ENCODE measurements at places on chromosomes 4 and X.

DNA sequence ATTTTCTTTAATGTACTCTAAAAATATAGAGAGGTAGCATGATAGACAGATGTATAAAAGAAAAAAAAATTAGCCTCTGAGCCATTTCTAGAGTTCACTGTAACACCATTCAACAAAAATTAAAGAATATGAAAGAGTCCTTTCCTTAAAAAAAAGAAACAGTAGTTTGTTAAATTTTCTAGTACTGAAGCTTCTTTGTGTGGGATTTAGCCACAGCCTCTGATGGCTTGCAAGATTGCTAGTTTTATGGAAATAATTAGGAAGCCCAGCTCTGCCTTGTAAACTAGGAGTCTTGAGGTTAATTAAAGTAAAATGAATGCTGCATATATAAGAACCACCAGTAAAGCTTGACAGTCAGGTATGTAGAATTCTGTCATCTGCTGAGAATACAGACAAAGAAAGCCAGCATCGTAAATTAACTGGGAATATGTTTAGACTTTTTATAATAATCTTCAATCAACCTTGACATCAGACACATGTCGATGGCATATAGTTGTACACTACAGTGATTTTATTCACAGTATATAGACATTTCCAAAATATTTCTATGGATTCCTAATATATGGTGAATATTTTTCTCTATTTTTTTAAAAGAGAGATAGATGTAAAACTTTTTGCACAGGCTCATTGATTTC lies 44.8 kb upstream of the NEIL3 start:
- no peak for DNase-seq

GRCh38 chr4:119041951-119042560 lies 93.6 kb upstream of the MYOZ2 start:
- DNase-seq, result no peak

- DNase-seq, result no peak
These were observed 192.2 kb downstream of the FGF13 start for GRCh38 chrX:138519296-138519695.

DNA sequence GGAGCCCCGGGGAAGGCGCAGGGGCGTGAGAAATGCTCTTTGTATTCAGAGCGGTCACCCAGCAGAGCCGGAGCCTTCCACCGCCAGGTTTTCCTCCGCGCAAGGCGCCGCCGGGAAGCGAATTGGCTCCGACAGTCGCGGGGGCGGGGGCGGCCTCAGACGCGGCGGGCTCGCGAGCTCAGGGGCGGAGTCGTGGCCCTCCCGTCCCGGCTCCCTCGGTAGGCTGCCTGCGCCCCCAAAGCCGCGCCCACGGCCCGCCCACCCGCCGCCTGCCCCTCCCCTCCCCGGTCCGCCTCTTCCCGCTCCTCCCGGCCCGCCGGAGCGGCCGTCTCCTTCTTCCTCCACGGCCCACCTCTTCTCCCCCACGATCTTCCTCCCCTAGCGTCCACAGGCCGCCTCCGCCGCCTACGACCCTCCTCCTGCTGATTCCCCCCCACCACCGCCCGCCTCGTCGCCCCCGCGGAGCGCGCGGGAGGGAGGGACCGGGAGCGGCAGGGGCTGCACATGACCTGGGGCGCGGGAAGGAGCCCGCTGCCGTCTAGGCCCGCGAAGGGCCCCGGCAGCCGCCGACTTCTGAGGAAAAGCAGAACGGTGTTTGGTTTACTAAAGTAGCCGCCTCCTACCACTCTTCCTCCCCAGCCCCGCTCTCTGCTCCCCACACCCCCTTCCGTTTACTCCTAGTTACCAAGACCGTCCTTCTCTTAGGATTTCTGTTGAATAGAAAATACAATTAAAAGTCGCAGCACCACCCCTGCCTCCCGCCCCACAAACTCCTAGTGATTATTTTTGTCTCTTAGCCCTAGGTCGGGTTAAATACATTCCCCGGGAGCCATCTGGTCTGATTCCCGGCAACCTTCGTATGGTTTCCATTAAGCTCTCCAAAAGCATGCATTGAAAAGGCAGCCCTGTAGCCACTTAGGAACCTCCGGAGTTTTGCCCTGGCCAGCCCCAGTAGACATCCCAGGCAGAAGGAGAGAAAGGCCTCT lies 53.2 kb downstream of the C4orf51 start:
- DNase-seq, result peak; percentile 63

GRCh38 chr4:136246876-136247275 lies 1285.4 kb downstream of the PCDH18 start:
- DNase-seq, result no peak

- no peak for DNase-seq
These were observed 245.4 kb downstream of the DCLK2 start for GRCh38 chr4:150323406-150324325.

- no peak for DNase-seq
These were observed 144.8 kb downstream of the FRYL start for GRCh38 chr4:48635310-48635709.

DNA sequence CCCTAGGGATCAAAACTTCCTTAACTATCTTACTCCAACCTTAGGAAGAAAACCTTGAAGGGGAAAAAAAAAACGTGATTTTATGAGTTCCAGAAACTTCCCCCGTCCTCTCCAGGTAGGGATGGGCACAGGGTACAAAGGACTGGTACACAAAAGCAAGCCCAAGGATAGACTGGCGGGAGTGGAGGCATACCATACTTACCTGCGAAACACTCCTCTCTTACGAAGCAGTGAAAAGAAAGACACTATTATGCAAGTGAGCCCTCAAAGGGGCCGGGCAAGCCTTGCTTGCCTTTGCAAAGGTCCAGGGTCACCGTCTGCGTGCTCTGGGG lies 651 bp downstream of the TSPAN6 start:
- DNase-seq, result no peak

DNA sequence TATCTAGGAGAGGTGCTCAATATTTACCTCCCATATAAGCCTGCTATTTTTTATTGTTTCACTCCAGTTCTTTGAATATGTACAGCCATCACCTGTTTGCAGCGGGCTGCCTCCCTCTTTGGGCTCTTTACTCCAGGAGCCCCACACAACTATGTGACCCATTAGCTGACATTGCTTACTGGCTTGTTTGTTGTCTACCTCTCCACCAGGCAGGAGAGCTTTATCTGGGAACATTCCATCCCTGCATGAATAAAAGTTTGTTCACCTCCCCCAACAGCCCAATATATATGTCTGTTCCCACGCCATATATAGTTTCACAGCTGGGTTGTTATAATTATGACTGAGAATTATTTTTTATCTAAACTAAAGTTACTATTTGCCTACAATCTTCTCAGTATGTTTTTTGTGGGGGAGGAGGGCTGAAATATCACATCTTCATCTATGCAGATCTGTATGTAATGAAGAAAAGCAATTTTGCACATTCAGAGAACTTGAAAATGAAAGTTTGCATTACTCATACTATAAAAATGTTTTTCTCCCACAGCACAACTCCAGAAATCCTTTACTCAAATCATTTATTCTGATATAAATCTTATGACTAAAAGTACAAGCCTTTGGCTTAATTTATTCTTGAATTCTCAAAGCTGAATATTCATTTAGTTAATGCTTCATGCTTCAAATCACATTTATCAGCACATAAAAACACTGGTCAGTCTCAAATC lies 61.2 kb upstream of the DAPP1 start:
- no peak for DNase-seq

- no peak for DNase-seq
These were observed 168.6 kb downstream of the NSUN7 start for GRCh38 chr4:40918330-40918729.

DNA sequence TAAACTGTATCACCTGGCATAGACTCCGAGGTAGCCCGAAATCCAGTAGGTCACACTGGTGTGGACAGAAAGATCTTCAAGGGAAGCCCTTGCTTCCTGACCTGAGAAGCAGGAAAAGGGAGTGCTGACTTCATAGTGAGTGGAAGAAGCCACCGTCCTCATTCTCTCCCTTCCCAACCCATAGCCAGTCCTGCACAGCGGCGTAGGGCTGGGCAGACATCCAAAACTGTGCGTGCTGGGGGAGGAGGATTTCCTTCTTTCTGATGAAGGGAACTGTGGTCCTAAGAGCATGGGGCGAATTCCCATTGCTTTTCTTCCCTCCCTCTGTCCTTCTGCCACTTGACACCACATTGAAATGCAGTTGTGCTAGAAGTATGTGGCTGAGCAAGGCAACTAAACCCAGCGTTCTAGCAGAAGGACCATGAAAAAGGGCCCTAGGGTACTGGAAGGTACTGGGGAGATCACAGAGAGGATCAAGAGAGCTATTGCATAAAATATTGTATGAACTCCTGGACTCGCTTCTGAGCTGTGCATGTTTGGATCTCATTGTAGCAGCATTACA lies 66.9 kb downstream of the STOX2 start:
- no peak for DNase-seq

- DNase-seq, result no peak
These were observed 1444.2 kb downstream of the ADGRL3 start for GRCh38 chr4:62644372-62644771.

DNA sequence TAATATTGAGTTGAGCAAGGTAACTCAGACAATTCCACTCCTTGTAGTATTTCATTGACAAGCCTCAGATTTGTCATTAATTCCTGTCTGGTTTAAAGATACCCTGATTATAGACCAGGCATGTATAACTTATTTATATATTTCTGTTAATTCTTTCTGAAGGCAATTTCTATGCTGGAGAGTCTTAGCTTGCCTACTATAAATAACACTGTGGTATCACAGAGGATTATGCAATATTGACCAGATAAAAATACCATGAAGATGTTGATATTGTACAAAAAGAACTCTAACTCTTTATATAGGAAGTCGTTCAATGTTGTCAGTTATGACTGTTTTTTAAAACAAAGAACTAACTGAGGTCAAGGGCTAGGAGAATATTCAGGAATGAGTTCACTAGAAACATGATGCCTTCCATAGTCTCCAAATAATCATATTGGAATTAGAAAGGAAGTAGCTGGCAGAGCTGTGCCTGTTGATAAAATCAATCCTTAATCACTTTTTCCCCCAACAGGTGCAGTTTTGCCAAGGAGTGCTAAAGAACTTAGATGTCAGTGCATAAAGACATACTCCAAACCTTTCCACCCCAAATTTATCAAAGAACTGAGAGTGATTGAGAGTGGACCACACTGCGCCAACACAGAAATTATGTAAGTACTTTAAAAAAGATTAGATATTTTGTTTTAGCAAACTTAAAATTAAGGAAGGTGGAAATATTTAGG lies 821 bp downstream of the CXCL8 start:
- no peak for DNase-seq

GRCh38 chr4:129371065-129371464 lies 275.1 kb downstream of the C4orf33 start:
- no peak for DNase-seq

DNA sequence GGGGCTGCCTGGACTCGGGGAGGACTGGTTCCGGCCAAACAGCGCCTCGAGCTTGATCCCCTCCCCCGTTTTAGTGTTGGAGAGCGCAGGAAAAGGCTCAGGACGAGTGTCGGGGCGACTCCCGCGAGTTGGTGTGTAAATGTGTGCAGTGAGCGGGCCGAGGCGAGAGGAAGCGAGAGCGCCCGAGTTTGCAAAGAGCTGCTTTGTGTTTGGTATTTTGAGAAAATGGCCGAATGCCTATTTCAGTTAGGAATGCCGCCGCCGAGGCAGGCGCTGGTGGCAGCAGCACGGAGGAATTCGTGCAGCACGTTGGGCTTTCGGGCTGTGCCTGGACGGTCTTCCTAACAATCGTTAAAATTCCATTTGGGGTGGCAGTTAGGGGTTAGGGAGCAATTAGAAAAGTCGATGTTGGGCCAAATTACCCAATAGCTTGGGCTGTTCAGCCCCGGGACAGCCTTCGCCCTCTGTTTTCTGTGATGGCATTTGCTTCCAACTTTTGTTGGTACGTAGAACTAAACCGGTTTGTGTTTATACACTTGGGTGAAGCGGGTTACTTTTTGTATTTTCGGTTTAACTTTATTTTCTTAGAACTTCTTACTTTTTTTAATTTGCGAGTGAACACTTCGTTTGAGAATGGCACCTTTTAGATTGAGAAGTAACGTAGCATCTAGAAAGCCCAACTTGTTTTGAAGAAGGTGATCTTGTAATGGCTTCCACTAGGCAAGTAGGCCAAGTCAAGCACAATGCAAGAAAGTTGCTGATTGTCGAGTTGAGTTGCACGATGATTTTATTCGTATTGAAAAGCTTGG lies 1.6 kb downstream of the REST start:
- DNase-seq, result peak; percentile 18

- DNase-seq, result no peak
These were observed 345.9 kb downstream of the PACRGL start for GRCh38 chr4:21046141-21046540.

DNA sequence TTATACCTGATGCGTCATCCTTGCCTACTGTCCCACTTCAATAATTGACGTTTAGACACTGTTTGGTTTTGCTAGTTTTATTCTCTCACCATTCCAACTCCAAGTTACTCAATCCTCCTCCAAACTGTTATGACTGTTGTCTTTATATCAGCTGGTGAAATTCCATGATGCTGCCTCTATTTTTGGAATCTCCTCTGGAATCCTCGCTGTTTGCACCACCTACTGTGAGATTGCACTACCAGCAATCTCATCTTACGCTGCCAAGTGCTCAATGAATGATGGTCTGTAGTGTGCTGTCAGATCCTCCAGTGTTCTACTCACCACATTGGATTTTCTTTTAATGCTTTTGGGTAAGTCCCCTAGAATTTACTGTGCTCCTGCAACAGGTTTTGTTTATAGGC lies 13.2 kb upstream of the PCDH18 start:
- no peak for DNase-seq

DNA sequence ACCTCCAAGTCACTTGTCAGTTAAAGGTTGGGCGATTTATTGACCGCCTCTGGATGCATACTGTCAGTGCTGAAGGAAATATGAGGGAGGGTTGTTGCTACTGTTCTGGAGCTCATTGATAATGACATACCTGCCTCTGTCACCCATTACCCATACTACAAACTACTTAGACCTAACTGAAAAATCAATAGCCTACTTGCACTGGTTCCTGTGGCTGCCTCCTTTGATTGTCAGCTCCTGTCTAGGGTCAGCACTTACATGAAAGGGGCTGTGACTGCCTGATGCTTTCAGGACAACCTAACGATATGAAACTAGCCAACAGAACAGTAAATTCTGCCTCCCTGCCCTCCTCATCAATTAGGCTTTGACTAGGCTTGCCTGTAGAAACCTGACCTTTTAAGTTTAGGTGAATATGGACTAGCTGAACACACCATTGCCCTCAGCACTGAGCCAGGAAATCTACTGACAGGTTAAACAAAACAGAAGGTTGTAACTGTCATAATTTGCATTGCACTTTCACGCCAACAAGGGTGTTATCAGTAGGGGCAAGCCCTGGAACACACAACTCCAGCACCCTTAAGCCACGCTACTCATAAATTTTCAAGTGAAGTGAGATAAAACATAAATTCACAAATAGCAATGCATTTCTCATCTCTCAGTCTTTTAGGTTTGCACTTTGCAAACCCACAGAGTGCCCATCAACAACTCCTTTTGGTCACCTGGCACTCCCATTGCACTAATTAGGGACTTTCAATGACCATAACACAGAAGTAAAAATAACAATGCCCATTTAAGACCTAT lies 9.0 kb upstream of the MAB21L2 start:
- no peak for DNase-seq

GRCh38 chrX:153864561-153865320 lies 21.2 kb downstream of the L1CAM start:
- no peak for DNase-seq

- no peak for DNase-seq
These were observed 174.4 kb upstream of the FGF13 start for GRCh38 chrX:138885886-138886285.

GRCh38 chr4:83174844-83175414 lies 60.4 kb upstream of the PLAC8 start:
- DNase-seq, result no peak
